ENCODE measurements at places on chromosomes 4 and X. TPM values are rescaled to one million over a fixed set of nuclear protein-coding genes. Genes with fewer than 3 reads are reported as not detected.

The FAM241A gene
- total RNA-seq = 9.7 TPM

The BTC gene
- not detected for total RNA-seq

The BMX gene
- total RNA-seq = 148 TPM

The DCAF8L2 gene
- total RNA-seq = 0.19 TPM

The PAPSS1 gene
- total RNA-seq = 114 TPM

The LUZP4 gene
- total RNA-seq = not detected

The RAP1GDS1 gene
- 55.4 TPM for total RNA-seq

The PDE6B gene
- total RNA-seq = 3.2 TPM

The ADH6 gene
- total RNA-seq = not detected

The CTAG1A gene
- total RNA-seq = not detected

The H2BW2 gene
- total RNA-seq = not detected

The MSANTD1 gene
- 0.27 TPM for total RNA-seq

The PCDH7 gene
- 22.9 TPM for total RNA-seq

The ZMAT1 gene
- 2.2 TPM for total RNA-seq

The TCEAL6 gene
- total RNA-seq = not detected

The KLF3 gene
- total RNA-seq = 15.5 TPM

The GRK4 gene
- total RNA-seq = 4.4 TPM
